IPS DF 6.9 (cell line): ENCODE measurements at places on chromosomes 7 and 10.

- DNase-seq = no peak
These were observed 5.3 kb downstream of the PARD3 start for GRCh38 chr10:34809796-34810195.

GRCh38 chr7:50209461-50210135, 94.9 kb upstream of the IKZF1 start:
- no peak for DNase-seq

DNA sequence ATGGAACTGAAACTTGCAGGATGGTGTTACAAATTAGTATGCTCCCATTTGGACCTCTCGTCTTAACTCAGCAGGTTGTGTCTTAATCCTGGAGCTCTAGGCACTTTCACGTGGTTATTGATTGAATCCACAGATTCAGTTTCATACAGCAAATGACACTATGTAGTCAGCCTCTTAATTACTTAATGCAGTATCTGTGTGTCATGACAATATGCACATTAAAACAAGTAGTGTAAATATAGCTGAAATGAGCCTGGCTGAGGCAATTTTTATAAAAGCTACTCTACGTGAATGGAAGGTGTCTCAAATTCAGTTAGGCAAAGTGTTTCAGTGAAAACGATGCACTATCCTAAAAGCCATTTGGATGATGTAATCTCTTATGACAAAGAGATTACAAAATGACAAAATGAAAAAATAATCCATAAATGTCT, 86.8 kb downstream of the CD36 start:
- DNase-seq = no peak

- no peak for DNase-seq
These were observed 221.3 kb downstream of the PAXIP1 start for GRCh38 chr7:154781369-154782303.

- DNase-seq = no peak
These were observed 71.1 kb downstream of the SLC37A3 start for GRCh38 chr7:140327261-140327661.

- no peak for DNase-seq
These were observed 81.3 kb upstream of the ARHGAP21 start for GRCh38 chr10:24804956-24805355.

- no peak for DNase-seq
These were observed 115.3 kb upstream of the WDR11 start for GRCh38 chr10:120735773-120736371.

DNA sequence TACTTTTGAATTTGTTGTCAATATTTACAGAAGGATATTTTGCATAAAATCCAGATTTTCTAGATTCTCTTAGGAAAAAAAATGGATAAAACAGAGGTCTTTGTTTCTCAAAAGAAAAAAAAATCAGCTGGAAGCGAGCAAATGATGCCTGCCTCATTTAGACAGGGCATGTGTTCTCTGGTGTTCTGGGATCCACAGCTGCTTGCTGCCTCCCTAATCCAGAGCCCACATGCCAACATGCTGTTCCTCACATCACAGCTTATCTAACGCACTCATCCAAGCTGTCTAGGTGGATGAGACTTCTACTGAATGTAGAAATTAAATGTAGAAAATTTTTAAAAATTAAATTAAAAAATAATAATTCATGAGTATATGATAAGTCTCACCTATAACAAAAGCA, 630.1 kb downstream of the SORCS1 start:
- no peak for DNase-seq

DNA sequence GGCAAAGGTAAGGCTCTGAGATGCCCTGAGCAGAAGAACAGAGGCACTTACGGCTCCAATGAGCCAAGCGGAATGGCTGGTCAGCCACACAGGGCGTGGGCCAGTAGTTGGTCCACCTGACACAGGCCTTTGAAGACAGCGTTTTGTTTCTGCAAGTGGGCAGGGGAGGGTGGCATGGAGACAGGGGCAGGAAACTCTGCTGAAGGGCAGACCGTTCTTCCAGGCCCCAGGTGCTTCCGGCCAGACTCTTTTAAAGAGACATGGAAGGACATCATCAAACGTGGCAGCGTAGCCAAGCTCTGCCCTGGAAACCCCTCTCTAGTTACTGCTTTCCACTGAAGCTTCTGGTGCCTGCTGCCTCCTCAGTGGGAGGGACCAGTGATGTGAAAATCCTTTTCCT, 77.5 kb upstream of the KMT2E start:
- no peak for DNase-seq

- no peak for DNase-seq
These were observed 5.3 kb downstream of the POLR2J start for GRCh38 chr7:102473271-102473991.

DNA sequence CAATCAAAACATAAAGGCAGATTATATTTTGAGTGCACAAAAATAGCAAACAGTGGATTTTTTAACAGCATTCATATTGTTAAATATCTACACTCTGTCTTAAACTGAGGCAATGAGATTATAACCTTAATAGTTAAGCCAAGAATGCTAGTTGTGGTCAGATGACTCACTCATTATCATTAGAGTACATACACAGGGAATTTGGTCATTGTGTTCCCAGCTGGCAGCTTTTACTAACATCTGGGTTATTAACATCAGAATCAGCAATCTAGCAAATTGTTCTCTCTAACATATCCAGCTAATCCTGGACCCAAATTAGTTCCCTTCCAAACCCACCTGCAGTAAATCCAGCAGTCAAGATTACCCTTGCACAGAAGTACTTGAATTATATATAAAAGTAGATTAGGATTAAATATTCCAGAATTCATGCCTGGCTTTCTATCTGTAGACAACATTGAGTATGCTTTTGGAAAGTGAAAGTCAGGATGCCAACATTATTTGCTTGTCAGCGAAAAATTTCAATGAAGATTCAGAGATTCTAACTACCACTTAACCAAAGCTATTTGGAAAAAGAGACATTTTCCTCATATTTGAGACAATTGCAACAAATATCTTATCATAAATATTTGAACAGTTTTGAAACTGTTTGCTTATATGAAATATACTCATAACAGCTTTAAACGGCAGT, 1035.6 kb upstream of the PHF14 start:
- DNase-seq = no peak

DNA sequence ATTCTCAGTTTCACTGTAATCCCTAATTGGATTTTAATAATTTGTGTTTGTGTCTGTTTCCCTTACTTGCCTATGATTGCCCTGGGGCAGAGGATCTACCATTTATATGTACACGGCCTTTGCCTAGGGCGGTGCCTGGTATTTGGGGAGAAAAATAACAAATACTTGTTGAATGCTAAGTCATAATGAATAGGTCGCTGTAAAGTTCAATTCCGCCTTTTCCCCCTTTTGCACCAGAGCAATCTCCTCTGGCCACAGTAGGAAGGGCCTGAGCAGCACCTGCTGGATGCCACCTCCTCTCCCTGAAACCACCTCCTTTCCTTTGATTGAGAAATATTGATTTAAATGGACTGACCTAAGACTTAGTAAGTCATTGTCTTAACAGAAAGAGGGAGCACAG, 70.2 kb downstream of the RHOBTB1 start:
- DNase-seq = no peak

DNA sequence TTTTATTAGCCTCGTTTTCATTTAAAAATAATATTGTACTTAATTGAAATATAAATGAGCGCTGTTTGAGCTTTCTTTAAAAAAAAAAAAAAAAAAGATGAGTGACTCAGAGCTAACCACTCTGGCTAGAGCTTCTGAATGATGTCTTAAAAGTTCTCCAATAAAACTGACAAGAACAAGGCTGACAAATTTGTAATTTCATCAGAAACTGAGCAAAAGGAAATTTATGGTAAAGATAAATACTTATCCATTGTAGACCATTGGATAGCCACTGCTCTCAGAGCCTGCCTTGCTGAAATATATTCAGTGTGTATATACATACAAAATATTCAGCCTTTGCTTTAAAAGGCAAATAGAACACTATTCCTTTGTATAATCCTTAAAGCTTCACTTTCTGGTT, 91.2 kb upstream of the OIT3 start:
- DNase-seq = no peak

GRCh38 chr10:131850383-131850870, 50.4 kb upstream of the PPP2R2D start:
- no peak for DNase-seq

GRCh38 chr10:133440633-133441285, 13.0 kb upstream of the SCART1 start:
- DNase-seq = no peak

DNA sequence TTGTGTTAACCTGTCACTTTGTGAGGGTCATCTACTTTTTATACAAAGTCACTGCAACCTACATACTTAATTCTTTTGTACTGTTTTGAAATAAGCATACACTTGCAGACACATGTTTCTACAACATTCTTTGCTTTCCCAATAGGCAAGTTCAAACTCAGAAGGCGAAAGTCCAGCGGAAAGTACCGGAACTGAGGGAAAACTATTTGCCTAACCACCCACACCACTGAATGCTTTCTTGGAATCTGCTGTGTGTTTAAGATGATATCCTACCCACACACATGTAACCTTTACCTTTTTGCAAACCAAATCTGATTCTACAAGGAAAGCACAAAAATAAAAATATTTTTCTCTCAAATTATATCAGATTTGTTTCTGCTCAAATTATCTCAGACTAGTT, 139.4 kb upstream of the AGR3 start:
- no peak for DNase-seq

DNA sequence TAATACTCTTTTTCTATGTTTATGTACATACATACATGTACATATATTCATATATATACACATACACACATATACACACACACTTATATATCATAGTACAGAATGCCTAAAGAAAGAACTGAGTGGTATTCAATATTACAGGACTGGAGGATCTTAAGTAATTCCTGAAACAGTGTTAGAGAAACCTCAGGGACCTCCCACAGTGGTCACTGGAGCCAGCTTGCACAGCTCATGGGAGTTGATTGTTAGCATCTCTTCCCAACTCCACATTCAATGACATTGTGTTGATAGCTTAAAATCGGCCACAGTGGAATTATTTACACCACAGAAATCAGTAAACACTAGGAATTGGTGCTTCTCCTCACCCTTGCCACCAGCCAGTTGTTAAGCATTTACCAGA, 6.0 kb downstream of the LRRC17 start:
- DNase-seq = no peak

- no peak for DNase-seq
These were observed 44.7 kb upstream of the GARS1 start for GRCh38 chr7:30549931-30550493.

- no peak for DNase-seq
These were observed 64.7 kb downstream of the ZNF277 start for GRCh38 chr7:112271162-112271561.

- no peak for DNase-seq
These were observed 274.6 kb downstream of the KCND2 start for GRCh38 chr7:120547605-120548004.

GRCh38 chr10:33937036-33937730, 602.7 kb upstream of the NRP1 start:
- no peak for DNase-seq

DNA sequence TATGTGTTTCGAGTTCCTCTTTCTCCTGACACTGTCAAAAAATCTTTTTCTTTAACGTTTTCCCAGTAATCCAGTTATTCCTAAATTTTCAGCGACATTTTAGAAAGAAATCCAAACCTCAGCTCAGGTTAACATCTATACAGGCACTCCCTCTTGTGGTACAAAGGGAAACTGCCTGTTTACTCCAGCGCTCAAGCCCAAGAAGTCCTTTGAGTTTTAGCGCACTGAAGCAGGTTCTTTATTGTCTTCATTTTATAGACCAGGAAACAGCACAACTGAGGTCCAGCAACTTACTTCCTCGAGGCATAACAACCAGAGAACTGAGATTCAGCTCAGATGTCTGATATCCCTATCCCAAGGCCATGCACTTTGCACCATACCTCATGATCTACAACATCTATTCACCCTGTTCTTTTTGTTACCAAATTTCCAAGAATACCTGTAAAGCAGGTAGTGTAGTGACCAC, 287.2 kb upstream of the MKLN1 start:
- DNase-seq = peak; percentile 54

DNA sequence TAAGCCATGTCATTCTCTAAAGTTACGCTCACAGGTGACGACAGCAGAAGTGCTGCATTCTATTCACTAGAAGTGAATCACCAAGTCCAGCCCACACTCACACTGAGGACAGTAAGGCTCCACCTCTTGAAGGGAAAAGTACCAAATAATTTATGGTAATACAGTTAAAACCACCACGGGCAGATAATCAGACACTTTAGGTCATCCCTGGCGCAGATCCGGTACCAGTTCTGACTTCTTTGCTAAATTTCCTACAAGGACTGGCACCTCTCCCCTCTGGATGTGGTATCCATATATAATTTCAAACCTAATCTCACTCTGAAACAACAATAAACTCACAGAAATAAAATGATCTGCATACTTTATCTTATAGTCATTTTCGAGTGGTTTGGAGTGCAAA, 954.7 kb upstream of the GHITM start:
- no peak for DNase-seq

GRCh38 chr10:27600930-27601329, 96.8 kb downstream of the RAB18 start:
- DNase-seq = no peak

GRCh38 chr7:45185028-45185863, 27.7 kb downstream of the RAMP3 start:
- no peak for DNase-seq

- DNase-seq = no peak
These were observed 59.3 kb upstream of the TRIM8 start for GRCh38 chr10:102585026-102585425.

- DNase-seq = no peak
These were observed 18.2 kb downstream of the TAS2R41 start for GRCh38 chr7:143495851-143496250.

GRCh38 chr10:113450046-113450804, 102.6 kb upstream of the HABP2 start:
- no peak for DNase-seq

- no peak for DNase-seq
These were observed 2.5 kb downstream of the ADAP1 start for GRCh38 chr7:951881-952547.

GRCh38 chr7:148696787-148697186, 1.9 kb upstream of the CUL1 start:
- no peak for DNase-seq

- DNase-seq = no peak
These were observed 91.3 kb upstream of the BET1 start for GRCh38 chr7:94095316-94096009.

DNA sequence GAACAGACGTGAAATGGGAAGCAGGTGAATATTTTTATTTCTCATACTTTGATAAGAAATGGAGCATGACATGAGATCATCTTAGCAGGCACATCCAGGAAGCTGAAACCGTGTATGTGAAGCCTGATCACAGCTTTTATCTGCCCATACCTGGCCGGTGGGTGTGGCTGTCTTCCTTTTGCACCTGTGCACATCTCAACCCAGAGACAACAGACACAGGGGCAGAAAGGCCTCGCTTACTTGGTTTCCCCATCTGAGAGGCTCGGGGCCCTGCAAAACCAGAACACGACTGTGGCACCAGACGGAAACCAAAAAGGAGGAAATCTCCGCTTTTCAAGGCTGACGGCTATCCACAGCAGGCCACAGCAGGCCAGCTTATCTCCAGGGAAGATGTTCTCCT, 116.4 kb downstream of the TCERG1L start:
- no peak for DNase-seq

DNA sequence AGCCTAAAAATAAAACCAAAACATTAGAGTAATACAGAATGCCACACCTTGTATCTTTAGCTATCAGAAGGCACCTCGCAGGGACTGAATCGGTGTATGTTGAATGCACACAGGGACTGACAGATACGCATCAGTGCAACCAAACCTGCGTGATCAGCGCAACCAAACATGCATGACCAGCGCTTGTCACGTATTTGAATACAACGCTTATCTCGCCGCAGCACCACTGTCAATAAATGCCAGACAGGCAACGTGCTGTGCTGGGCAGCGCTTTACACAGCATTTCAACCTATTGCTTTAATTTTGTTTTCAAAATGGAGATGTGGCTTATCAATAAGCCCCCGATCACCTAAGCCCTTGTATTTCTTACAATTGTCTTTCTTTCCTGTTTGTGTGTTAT, 242.4 kb downstream of the SFMBT2 start:
- DNase-seq = no peak
